ENCODE measurements at places on chromosomes 1 and 21.

DNA sequence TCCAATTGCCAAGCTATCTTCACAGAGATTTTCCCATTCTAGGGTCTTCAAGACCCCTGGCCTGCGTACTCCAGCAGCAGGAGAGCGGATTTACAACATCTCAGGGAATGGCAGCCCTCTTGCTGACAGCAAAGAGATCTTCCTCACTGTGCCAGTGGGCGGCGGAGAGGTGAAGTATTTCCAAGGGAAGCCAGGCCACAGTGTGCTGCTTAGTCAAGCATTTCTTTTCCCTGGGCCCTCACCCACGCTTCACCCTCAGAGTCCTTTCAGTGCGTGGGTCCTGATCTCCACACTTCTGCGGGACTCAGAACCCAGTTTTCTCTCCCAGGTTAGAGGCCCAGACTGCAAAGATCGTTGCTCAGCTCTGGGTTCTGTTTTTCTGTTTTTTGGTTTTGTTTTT, 13.1 kb downstream of the CDCA8 start:
- DNase-seq = no peak

DNA sequence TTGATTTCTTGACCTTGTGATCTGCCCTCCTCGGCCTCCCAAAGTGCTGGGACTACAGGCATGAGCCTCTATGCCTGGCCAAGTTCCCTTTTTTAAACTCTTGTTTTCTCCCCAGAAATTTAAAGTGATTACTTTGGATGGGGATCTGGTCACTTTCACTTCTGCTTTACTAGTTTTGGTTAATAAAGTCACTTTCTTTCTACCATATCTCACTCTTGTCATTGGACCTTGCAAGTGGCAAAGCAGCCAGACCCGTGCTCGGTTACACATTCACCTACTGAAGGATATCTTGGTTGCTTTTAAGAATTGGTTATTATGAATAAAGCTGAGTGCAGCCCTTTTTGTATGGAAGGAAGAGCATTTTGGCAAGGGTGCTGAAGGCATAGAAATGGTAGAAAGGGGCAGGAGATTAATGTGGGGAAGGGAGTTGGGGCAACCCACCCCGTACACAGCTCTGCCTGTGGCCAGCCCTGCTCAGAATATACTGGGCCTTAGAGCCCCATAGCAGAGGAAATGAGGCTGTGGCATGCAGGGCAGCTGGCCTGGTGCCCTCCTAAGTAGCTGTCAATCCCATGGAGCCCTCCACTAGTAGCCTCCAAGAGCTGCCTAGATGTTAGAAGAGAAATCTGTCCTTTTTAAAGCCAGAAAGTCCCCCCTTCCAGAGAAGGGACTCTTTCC, 40.7 kb downstream of the CD2 start:
- DNase-seq = no peak

GRCh38 chr1:33470495-33471012, 1.9 kb upstream of the ZSCAN20 start:
- peak; percentile 12 for DNase-seq

DNA sequence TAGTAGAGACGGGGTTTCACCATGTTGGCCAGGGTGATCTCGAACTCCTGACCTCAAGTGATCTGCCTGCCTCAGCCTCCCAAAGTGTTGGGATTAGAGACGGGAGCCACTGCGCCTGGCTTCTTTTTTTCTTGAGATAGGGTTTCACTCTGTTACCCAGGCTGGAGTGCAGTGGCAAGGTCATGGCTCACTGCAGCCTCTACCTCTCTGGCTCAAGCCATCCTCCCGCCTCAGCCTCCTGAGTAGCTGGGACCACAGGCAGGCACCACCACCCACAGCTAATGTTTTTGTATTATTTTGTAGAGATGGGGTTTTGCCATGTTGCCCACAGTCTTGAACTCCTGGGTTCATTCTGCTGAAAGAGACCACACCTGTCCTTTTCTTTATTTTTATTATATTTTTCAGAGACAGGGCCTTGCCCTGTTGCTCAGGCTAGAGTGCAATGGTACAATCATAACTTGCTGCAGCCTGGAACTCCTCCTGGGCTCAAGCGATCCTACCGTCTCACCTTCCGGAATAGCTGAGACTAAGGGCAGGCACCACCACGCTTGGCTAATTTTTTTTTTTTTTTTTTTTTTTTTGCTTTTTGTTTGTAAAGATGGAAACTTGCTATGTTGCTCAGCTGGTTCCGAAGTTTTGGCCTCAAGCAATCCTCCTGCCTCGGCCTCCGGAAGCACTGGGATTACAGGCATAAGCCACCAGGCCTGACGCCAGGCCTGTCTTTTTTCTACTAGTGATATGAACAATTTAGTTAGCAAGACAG, 3.1 kb downstream of the LMNA start:
- no peak for DNase-seq

GRCh38 chr1:21510113-21510493, 880 bp downstream of the ALPL start:
- DNase-seq = no peak

DNA sequence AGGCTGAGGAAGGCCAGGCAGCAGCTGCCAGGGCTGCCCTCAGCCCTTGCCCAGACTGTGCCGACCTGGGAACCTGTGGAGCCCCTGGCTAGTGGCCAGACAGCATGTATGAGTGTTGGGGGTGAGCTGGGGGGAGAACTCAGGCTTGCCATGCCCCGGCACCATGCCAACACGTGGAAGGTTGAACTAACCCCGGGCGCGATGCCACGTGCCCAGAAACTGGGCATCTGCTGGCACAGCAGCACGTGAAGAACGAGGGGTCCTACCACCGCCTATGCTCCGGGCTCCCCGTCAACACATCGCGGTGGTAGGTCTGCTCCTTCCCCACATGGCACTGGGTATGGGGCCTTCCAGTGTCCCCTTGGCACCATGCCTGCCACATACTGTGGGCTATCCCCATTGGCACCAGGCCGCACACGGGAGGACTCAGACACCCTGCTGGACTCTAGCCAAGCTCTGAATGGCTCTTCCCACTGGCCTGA, 68.7 kb downstream of the CASZ1 start:
- no peak for DNase-seq

DNA sequence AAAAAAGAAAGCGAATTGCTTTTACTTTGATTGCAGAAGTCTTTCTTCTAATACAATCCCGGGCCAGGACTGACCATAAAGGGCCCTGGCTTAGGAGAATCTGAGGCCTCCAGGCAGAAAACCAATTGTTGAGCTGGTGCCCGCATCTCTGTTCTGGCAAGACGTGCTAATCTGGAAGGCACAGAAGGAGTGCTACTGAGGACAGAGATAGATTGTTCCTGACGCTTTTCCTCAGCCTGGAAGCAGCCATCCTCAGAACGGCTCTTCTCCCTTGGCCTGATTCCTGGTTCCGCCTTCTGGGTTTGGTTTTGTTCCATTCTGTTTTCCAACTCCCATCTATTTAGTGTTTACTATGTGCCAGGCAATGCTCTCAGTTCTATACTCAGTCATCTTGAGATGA, 44.8 kb upstream of the SPOCD1 start:
- no peak for DNase-seq

DNA sequence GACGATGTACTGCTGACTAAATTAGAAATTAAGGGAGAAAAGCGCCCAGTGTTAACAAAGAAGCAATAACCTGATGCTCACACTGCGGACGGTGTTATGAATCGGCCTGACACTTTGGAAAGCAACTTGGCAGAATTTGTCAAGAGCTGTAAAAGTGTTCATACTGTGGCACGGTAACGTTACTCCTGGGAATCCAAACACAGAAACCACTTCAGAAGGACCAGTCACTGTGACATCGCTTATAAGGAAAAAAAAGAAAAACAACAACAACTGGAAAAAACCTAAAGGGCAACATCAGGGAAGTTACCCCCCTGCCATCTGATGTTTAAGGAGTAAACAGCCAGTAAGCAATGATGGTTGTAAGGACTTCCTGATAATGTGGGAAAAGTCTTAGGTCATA, 27.7 kb downstream of the CAPZB start:
- DNase-seq = no peak

DNA sequence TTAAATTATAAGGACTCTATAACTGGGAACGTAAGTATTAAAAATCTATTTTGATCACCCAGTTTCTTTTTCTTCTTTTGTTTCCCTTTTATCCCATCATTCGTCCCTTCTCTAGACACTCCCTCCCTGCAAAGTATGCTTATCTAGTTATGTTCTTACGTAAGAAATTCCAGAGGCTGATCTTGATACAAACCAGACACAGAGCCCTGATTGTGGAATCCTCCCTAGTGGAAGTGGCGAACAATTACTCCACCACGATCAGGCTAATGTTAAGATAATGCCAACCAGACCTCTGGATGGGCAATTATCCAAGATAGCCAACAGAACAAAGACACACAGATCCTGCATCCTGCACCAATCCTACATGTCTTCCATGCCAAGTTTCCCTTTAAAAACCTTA, 1557.4 kb downstream of the PLA2G4A start:
- no peak for DNase-seq

- DNase-seq = no peak
These were observed 203.8 kb downstream of the LMX1A start for GRCh38 chr1:165152727-165153126.

GRCh38 chr1:209010475-209011230, 572.9 kb upstream of the CAMK1G start:
- DNase-seq = no peak

DNA sequence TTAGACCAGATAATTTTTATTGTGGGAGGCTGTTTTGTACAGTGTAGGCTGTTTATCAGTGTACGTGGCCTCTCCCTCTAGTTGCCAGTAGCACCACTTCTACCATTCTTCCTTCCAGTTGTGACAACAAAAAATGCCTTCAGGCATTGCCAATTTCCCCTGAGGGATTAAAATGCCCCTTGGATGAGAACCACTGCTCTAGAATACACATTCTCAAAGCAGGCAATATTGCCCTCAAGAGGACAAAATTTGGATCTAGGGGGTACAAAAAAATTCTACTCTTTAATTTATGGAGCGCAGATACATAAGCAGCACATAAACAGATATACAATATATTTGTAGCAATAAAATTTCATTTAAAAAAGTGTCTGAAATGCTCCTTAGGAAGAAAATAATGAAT, 674.6 kb downstream of the PTPRC start:
- no peak for DNase-seq

DNA sequence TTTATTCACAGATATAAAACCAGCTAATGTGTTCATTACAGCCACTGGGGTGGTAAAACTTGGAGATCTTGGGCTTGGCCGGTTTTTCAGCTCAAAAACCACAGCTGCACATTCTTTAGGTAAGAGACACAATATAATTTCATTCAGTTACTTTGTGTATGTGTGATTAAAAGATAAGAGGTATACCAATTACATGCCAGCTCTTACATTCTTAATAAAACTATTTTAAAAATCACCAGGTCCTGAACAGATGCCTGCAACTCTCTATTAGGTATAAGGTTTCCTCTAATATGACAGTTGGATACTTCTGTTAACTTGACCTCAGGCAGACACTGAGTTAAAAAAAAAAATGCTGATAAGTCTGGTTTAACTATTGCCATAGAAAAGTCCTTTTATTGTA, 122.1 kb downstream of the NEK7 start:
- no peak for DNase-seq

DNA sequence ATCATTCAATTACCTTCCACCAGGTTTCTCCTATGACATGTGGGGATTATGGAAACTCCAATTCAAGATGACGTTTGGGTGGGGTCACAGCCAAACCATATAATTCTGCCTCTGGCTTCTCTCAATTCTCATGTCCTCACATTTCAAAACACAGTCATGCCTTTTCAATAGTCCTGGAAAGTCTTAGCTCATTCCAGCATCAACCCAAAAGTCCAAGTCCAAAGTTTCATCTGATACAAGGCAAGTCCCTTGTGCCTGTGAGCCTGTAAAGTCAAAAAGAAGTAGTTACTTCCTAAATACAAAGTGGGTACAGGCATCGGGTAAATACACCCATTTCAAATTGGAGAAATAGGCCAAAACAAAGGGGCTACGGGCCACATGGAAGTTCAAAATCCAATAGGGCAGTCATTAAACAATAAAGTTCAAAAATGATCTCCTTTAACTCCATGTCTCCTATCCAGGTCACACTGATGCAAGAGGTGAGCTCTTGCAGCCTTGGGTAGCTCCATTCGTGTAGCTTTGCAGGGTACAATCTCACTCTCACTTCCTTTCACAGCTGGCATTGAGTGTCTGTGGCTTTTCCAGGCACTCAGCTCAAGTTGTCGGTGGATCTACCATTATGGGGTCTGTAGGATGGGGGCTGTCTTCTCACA, 112.9 kb downstream of the FCRL5 start:
- DNase-seq = no peak

DNA sequence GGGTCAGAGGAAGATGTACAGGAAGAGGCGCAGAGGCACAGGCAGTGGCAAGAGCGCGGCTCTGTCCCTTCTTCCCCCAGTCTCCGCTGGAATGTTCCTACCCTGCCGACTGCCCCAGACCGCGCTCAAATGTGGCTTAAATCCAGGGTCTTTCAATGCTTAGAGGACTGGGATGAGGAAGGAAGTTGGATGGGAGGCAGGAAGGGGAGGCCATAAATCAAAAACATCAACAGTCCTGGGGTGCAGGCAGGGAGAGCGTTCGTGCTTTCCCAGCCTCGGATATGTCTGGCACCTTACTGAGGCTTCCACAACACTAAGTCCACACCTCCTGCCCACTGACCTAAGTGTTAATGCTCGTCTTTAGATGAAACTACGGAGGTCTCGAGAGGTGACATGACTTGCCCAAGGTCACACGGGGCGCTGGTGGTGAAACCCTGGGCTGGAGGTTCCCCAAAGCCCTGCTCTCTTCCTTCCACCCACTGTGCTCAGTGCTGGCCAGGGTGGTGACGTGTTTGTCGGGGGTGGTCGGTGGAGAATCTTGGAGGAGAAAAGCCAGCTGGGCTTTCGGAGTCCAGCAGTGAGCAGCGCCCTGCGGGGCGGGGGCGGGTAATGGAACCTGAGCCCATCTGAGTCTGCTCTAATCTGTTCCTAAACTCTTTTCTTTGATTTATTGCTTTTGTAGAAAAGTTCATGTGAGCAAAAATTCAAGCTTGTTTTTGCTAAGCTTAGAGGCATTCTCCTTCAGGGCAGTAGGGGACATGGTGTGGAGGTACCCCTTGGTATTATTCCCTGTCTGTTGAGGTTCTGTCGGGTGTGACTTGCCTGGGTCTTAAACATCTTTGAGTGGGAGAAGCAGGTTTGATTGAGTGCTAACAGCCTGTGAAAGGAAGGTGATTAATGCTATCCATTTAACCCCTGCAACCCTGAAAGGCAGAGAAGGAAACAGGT, 708 bp downstream of the CDA start:
- no peak for DNase-seq

DNA sequence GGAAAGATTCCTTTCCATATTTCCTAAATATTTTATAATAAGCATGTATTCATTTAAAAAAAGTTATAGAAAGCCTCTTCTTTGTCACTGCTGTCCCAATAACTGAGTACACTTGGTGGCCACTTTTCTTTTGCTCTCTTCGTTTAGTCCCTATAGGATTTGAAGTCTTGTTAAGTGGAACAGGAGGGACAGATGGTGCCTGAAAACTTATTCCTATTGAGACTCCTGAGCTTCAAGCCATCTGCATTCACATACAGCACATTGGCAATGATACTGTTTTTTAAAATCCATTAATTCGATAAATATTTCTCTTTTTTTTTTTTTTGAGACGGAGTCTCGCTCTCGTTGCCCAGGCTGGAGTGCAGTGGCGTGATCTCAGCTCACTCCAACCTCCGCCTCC, 2.0 kb upstream of the ZBTB40 start:
- DNase-seq = no peak

- no peak for DNase-seq
These were observed 303.7 kb downstream of the HLX start for GRCh38 chr1:221182791-221183533.
